Activated CD8-positive, alpha-beta memory T cell treated with anti-CD3 and anti-CD28 coated beads for 1 hour (primary cell): ENCODE measurements at places on chromosomes 2 and 18.

DNA sequence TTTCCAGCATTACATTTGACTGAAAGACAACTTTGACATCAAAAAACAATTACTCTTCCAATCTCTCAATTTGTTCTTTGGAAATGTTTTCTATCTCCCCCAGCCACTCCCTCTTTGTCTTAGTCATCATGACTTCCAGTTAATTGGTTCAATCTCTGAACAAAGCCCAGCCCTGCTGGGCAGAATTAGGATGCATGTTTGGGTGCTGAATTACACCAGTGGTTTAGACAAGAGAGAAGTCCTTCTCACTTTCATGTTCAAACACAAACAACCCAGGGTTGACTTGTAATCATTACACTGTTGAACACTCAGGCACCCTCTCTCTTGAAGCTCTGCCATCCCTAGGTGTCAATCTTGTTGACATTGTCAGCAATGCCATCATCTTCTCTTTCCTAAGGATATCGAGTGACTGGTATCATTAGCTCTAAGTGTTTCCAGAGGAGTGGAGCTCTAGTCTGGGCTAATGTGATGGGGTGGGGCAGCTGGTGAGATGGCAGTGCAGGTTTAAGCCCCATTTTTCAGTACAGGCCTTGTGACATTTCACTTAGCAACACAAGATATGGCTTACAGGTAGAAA, 90.8 kb upstream of the MEIS1 start:
- DNase-seq: no peak

DNA sequence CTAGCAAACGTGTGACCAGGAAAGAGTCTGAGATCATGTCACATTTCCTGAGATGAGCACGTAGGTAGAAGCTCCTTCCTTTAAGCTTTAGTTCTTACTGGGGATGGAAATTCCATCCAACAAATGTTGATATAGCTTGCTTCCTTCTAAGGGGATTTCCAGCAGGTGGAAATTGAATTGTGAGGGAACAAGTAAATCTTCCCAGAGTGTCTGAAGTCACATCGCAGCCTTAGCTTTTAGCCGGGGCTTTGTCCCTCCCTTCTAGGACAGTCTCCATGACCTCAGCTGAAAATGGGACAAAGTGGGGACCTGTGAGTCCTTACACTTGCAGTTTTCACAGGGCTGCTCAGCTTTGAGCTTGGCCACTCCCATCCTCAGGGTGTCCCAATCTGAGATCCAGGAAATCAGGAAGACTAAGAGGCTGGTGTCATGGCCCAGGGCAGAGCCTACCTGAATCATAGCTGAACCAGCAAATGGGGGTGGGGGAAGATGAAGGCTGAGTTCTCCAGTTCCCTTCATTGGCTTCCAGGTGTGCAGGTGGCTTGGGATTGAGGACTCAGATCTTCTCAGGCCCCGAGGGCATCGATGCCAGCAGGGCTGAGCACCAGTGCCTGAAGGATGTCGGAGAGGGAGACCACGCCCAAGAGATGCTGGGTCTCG, 8.3 kb downstream of the PRKAG3 start:
- no peak for DNase-seq

DNA sequence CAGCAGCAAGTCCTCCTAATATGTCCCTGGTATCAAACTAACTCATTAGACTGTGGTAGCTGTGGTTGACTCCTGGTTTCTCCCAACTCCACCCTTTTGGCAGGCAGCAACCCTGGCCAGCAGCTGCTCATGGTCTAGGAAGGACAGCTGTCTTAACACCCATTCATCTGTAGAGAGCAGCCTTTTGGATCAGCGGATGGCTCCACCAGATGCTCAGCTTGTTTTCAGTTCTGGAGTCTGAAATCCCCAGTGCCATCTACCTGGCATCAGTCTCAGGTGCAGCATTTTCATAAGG, 100.5 kb downstream of the SPOPL start:
- no peak for DNase-seq

DNA sequence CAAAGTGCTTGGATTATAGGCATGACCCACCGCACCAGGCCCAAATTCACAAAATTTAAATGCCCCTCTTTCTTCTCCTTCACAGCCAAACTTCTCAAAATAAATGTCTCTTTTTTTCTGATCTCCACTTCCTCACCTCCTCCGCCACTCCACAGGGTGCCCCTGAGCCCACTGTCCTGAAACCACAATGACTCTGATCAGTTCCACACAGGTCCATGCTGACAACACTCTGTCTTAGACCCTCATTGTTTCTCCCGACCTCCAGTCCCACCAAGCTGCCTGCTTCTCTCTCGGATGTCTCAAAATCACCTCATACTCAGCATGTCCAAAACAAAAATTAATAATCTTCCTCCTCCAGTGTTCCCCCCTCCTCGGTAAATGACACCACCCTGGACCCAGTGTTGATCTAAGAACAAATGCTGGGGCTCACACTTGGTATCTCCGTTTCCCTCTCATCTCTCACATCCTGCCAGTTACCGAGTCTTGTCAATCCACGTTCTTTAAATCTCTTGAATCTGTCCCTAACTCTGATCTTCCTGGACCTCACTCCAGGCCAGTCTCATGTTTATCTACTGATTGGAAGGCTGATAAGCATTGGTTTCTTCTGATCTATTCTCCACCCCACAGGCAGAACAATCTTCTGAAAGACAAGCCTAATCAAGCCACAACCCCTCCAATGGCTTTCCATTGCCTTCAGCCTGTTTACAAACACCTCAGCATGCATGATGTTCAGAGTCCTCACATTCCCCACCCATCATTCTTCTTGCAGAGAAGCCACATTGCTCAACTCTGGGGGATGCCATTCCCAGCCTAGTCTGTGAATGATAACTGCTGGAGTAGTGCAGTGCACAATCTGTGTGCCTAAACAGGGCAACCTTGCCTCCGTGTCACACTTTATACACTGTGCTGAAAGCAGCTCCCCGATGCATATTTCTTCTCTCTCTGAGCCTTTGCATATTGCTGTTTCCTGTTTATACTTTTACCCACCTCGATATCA, 12.4 kb upstream of the ANKRD44 start:
- no peak for DNase-seq

- DNase-seq: no peak
Measured at GRCh38 chr2:98485453-98485755, 40.7 kb downstream of the INPP4A start.

DNA sequence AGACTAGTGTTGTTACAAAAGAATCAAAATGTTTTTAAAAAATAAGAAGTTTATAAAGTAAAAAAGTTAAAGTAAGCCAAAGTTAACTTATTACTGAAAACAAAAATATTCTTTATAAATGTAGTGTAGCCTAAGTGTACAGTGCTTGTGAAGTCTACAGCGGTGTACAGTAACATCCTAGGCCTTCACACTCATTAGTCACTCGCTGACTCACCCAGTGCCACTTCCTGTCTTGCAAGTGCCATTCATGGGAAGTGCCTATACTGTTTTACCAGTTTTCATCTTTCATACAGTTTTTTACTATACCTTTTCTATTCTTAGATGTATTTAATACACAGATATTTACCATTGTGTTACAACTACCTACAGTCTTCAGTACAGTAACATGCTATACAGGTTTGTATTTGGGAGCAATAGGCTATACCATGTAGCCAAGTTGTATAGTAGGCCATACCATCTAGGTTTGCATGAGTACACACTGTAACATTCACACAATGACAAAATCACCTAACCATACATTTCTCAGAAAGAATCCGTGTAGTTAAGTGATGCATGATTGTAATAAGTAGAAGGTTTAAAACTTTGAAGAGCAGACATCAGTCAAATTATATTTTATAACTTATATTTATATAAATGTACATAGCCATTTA, 13.4 kb downstream of the SERPINB7 start:
- peak; percentile 22 for DNase-seq

GRCh38 chr2:32633040-32633439, 5.2 kb downstream of the TTC27 start:
- DNase-seq: no peak

- DNase-seq: no peak
Measured at GRCh38 chr2:170121689-170122088, 56.3 kb upstream of the MYO3B start.

DNA sequence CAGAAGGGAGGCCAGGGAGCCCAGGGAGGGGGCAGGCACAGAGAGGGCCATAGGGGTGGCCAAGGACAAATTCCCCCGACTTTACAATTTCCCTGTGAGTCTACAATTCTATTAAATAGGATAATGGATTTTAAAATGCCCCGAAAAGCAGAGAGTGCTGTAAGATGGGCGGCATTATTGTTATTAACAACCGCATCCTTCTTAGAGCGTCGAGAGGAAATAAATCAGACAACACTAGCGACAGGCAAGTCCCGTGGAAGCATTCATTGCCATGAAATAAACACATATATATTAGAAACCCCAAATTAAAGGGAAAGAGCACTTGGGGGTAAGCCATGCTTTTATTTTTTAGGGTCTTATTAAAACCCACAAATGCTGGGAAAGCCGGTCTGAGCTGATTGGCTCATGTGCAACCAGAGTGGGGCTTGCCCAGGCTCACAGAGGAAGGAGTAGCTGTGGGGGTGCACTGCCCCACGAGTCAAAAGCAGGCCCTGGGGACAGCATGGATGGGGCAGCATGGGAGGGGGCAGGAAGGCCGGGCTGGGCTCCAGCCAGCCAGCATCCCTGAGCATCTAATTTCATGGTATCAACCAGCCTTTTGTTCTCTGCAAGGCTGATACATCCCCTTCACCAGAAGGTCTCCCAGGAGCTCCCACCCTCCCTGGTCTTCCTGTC, 187.1 kb downstream of the CELF4 start:
- DNase-seq: no peak

GRCh38 chr2:176760439-176760838, 452.2 kb upstream of the HNRNPA3 start:
- no peak for DNase-seq

- DNase-seq: no peak
Measured at GRCh38 chr2:626491-627339, 50.5 kb downstream of the TMEM18 start.

GRCh38 chr18:11997466-11997865, 16.2 kb downstream of the IMPA2 start:
- no peak for DNase-seq

GRCh38 chr2:108534584-108535356, 500 bp downstream of the LIMS1 start:
- DNase-seq: peak; percentile 31

DNA sequence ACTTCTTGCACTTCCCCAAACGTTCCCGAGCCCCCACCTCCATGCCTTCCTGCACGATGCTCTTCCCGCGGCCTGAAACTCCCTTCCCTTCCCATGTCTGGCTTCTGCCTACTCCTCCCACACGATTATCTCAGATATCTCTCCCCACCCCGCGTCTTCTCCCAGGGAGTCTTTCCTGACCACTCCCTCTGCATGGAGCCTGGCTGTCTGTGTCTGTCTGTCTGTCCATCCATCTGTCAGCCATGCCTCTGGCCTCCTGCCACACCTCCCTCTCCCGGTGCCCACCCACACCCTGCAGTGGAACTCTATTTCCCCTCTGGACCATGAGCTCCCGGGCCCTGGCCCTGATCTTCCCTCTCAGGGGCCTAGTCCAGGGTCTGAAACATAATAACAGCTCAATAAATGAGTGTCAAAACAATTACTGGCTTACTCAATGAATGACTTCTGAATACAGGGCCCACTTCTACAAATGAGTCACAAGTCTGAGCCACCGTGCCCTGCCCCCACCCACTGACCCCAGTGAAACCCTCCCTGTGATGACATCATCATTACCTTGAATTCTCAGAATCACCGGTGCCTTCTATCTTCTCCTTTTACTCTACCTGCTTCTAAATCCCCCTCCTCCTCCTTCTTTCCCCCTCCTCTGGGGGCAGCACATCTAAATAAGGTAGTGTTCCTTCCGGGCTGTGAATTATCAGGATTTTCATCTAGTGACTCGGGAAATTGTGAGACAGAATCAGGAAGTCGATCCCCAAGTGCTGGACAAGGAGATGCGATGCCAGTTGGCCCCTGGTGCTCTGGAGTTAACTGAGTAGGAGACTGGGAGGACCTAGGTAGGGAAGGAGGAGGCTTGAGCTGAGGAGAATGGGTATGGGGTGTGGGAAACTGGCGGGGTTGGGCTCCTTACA, 46.1 kb upstream of the PLB1 start:
- DNase-seq: peak; percentile 20

GRCh38 chr2:229660951-229661350, 53.4 kb downstream of the DNER start:
- DNase-seq: no peak

GRCh38 chr18:26350961-26351360, 124.7 kb downstream of the TAF4B start:
- DNase-seq: no peak

DNA sequence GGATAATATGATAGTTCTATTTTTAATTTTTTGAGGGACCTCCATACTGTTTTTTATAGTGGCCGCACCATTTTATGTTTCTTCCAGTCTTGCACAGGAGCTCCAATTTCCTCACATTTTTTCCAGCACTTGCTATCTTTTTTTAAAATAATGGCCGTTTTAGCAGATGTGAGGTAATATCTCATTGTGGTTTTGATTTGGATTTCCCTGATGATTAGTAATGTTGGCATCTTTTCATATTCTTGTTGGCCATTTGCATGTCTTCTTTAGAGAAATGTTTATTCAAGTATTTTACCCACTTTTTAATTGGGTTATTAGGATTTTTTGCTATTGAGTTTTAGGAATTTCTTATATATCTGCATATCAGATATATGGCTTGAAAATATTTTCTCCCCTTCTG, 29.9 kb upstream of the NAPG start:
- no peak for DNase-seq

DNA sequence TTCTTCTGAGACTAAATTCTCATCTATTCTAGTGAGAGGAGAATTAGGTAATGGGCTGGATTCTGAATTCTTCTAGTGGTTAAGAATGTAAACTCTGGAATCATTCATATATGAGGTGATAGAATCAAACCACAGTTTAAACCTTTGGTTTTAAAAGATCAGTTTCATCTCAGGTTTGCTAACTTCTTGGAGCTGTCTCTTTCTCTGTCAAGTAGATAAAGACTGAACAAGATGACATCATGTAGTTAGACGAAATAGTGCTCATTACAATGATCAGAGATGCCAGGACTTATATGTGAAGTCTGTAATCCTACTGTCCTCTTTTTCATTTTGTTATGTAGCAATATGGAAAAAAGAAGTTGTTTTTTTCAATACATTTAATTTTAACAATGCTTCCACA, 4.9 kb downstream of the CEBPZOS start:
- no peak for DNase-seq

GRCh38 chr18:74521068-74521725, 13.1 kb upstream of the CNDP1 start:
- no peak for DNase-seq

- DNase-seq: no peak
Measured at GRCh38 chr2:26636935-26637334, 4.2 kb downstream of the CIB4 start.

- DNase-seq: no peak
Measured at GRCh38 chr2:50126077-50126476, 905.9 kb downstream of the NRXN1 start.

GRCh38 chr2:61229936-61230335, 67.9 kb downstream of the C2orf74 start:
- DNase-seq: no peak
